ENCODE measurements at places on chromosomes 5 and 9.

DNA sequence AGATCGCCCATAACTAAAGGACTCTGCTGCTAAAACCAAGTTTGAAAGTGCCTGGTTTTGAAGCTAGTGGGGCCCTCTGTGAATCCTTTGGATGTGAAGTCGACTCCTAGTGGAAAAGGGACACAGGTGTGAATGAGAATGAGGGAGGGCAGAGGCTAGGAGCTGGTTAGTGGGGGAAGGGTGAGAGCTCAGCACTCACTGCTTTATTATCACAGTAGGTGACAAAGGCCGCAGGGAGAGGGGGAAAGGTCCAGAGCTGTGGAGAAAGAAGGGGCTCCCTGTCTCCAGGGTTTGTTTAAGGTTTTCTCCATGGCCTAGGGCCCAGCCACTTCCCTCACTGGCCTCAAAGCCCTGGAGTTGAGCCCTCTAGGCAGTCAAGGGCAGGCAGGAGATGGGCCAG, 3.5 kb downstream of the HDHD3 start:
- peaks cover 14% of the 10 kb centered on the region for H3K4me1 ChIP-seq
- H3K27ac ChIP-seq = no peak overlapping the region
- no peaks in the 10 kb centered on the region for H3K27me3 ChIP-seq
- H3K4me3 ChIP-seq = no peak overlapping the region

- H3K27me3 ChIP-seq = peaks cover 6% of the 10 kb centered on the region
- H3K4me3 ChIP-seq = no peak overlapping the region
- H3K27ac ChIP-seq = peak overlapping the region; percentile 16
- H3K4me1 ChIP-seq = peaks cover 4% of the 10 kb centered on the region
These were observed 26.9 kb downstream of the C9 start for GRCh38 chr5:39337252-39337915.

DNA sequence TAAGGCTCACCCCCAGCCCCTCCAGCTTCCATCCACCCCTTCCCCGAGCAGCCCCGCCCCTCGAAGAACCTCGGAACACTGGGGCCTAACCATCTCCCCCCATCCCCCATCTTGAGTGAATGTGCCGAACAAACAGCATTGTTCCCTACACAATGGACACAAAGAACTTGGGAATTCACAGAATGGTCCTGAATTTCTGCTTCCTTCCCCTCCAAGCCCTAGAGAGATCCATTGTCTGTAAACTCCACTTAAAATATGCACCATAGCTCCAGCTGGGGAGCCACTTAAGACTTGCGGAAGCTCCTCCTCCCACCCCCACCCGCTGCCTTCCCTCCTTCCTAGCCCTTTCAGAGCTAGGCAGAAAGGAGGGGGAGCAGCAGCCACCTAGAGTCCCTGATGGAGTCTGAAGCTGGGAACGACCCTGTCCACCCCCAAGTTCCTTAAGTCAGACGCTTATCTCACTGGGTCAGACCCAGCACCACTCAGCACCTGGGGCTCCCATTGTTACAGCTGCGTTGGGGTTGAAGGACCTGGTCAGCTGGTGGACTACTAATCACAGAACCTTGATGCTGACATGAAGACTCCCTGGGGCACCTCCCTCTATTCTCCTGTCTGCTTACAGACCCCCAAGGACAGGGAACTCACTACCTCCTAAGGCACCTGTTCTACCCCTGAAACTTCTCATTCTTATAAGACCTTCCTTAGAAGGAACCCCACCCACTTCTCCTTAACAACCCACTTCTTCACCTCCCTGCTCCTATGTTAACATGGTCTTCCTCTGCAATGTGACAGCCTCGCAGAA, 61.4 kb downstream of the PCDH1 start:
- H3K4me1 ChIP-seq = no peaks in the 10 kb centered on the region
- H3K27ac ChIP-seq = no peak overlapping the region
- H3K27me3 ChIP-seq = peaks cover 12% of the 10 kb centered on the region
- H3K4me3 ChIP-seq = no peak overlapping the region

DNA sequence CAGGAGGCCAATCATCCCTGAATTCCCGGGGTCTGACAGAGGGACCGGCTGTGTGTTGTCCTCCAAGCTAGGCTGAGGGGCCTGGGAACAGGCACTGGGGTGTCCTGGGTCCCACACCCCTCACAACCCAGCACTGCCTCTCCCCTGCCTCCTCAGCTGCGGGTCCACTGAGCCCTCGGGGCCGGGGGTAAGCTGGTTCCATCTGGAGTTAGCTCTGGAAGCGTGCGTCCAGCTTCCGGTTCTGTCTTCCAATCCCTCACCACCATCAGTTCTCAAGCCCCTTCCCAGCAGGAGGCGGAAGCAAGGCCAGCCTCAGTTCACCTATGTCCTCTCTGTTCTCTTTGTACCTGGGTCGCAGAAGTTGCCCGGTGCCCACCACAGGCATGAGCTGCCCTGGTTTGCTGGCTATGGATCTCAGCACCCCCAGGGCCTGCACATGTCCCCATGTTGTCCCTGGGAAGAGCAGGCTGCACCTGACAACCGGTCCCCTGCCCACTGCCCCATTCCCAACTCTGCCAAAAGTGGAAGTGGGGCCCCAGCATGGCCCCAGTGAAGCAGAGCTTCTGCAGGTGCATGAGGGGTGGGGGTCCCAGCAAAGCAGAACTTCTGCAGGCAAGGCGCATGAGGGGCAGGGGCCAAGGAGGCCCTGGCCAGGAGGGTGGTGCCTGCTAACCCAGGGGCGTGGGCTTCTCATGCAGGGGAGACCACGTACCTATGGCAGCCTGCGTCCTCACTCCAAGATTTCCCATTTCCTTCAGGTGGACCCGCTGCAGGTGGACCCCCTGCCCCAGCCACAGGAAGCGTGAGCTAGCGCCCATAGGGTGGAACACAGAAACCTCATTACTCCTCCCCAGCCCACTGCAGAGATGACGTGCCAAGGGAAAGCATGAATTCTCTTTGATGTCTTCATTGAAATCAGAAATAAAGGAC, 111.9 kb downstream of the ZNF354C start:
- H3K4me1 ChIP-seq = no peaks in the 10 kb centered on the region
- DNase-seq = no peak
- no peak overlapping the region for H3K27ac ChIP-seq
- peaks cover 12% of the 10 kb centered on the region for H3K27me3 ChIP-seq
- H3K4me3 ChIP-seq = no peak overlapping the region

DNA sequence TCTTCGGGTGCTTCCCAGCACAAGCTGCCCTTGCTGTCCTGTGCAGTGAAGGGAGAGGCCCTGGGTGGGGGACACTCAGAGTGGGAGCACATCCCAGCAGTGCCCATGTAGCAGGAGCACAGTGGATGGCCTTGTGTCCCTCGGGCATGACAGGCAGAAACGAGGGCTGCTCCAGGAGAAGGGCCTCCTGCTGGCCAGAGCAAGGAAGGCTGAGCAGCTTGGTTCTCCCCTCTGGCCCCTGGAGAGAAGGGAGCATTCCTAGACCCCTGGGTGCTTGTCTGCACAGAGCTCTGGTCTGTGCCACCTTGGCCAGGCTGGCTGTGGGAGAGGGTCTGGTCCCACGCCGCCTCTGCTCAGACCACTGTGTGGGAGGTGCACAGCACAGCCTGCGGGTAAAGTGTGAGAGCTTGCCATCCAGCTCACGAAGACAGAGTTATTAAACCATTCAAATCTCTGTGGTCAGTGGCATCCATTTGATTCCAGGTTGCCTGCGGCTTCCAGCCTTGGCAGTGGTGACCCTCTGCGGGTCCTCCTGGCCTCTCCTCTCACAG, 18.3 kb downstream of the FBXW5 start:
- peaks cover 21% of the 10 kb centered on the region for H3K36me3 ChIP-seq
- no peaks in the 10 kb centered on the region for H3K27me3 ChIP-seq
- H3K4me3 ChIP-seq = no peak overlapping the region
- H3K4me1 ChIP-seq = peaks cover 2% of the 10 kb centered on the region

All from activated CD4-positive, alpha-beta T cell treated with anti-CD3 and anti-CD28 coated beads for 36 hours (primary cell).